ENCODE measurements at places on chromosomes 5 and 9.

DNA sequence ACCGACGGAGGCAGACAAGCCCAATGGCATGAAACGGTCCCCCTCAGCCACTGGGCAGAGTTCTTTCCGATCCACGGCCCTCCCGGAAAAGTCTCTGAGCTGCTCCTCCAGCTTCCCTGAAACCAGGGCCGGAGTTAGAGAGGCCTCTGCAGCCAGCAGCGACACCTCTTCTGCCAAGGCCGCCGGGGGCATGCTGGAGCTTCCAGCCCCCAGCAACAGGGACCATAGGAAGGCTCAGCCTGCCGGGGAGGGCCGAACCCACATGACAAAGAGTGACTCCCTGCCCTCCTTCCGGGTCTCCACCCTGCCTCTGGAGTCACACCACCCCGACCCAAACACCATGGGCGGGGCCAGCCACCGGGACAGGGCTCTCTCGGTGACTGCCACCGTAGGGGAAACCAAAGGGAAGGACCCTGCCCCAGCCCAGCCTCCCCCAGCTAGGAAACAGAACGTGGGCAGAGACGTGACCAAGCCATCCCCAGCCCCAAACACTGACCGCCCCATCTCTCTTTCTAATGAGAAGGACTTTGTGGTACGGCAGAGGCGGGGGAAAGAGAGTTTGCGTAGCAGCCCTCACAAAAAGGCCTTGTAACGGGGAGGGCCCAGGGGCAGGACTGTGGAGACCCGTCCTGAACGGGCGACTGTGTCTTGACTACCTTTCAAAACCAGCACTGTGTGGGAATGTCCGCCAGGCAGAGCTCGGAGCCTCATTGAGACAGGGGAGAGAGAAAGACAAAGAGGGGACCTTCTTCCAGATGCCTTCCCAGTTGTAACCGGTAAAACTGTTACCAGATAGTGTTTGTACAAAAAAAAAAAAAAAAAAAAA is 29.9 kb downstream of the CD180 start:
- DNase-seq = no peak

DNA sequence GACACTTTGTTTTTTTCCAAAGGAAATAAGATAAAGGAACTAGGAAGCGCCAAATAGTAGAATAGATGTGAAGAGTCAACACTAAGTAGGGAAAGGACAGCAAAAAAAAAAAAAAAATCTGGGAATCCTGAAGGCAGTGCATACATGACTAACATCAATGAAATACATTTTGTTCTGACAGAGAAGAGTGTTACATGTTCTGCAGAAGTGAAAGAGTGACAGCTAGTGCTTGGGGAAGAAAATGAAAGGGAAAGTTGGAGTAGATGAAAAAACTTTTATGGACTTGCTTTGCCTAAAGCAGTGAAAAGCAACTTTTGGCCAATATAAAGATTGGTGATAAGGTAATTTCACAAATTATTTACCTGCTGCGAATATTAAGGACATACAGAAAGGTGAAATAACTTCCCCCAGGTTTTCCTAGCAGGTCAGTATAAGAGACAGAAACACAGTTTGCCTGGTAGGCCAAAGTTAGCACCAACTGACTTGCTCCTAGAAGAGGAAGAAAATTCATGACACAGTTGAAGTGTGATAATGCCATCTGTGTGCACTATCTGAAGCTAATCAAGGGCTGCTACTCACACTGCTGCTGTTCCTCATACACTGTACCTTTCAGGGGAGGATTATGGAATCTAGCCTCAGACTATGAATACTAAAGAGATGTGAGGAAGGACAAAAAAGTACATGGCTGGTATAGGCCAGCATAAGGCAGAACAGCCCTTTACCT is 38.6 kb downstream of the RANBP6 start:
- DNase-seq = no peak

DNA sequence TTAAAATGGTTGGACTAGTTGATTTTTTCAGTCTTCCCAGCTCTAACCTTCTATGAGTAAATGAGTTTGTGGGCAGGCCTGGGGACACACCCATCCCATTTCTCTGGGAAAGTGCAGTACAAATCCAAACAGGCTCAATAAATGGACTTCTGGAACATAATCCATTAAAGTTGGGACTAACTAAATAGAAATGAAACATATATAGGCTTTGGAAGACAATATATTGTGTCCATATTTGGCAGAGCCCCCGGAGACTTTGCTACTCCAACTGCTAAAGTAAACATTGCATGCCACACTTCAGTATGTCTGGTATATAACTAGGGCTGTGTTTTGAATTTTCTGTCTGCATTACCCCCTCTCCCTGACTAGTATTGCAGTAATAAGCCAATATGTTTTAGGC is 191.4 kb upstream of the DAB2 start:
- DNase-seq = no peak

DNA sequence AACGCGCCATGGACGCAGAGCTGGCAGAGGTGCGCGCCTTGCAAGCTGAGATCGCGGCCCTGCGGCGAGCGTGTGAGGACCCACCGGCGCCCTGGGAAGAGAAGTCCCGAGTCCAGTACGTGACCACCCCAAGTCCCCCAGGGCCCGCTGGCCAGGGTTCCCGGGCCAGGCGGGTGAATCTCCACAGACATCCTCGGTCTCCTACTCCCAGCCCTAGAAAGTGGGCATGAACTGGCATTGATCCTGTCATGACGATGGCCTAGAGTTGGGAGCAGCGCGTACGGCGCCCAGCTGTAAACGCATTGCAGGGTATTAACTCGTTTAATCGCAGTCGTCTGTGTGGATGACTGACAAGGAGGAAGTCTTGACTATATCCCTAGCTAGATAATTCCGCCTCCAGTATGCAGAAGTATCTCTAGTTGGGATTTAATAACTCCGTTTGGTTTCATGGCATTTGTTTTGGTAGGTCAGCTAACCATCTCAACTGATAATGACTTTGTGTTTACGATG is 293 bp downstream of the CENPP start:
- DNase-seq = no peak

GRCh38 chr5:53970475-53970874 is 339.9 kb downstream of the ARL15 start:
- no peak for DNase-seq

DNA sequence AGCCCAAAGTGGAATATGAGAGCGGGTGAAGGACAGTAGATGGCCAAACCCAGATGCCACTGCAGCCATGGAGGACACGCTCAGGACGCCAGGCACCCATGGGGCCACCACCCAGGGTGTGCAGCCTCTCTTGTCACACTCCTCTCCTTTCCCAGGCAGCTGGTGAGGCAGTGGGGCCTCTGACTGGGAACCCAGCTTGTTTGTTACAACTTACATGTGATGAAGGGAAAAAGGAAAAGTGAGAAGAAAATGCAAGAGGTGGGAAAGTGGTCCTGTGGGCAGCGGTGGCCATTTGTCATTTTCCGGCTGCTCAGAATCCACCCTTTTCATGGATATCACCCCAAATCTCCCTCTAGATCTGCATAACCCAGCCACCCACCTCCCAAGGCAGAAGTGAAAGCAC is 62.7 kb upstream of the UNC5A start:
- peak; percentile 28 for DNase-seq

DNA sequence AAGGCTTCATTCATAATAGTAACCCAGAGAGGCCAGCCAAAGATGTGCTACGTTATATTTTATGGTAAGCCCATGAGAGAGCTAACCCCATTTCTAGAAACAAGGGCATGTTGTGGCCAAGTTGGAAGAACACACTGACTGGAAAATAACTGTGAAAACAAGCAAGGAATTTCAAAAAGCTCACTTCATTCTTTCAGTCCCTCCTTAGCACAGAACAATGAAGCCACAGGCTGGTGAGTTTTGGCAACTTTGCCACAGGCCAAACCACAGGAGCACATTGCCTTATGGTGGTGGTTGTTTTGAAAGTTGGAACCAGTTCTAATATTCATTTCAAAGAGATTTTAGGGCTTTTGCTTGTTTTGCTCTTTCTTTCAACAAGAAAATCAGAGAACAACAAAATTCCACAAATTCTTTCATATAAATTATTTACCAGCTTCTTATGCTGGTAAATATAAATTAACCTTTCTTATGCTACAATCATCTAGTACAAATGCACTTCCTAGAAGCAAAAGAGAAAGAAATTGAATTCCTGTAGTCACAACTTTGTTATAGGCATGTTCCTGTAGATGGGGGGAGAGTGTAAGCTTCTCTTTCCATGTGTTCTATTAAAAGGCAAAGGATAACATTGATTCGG is 225.4 kb upstream of the RFX3 start:
- DNase-seq = no peak

GRCh38 chr5:103896593-103896992 is 334.0 kb upstream of the NUDT12 start:
- no peak for DNase-seq

DNA sequence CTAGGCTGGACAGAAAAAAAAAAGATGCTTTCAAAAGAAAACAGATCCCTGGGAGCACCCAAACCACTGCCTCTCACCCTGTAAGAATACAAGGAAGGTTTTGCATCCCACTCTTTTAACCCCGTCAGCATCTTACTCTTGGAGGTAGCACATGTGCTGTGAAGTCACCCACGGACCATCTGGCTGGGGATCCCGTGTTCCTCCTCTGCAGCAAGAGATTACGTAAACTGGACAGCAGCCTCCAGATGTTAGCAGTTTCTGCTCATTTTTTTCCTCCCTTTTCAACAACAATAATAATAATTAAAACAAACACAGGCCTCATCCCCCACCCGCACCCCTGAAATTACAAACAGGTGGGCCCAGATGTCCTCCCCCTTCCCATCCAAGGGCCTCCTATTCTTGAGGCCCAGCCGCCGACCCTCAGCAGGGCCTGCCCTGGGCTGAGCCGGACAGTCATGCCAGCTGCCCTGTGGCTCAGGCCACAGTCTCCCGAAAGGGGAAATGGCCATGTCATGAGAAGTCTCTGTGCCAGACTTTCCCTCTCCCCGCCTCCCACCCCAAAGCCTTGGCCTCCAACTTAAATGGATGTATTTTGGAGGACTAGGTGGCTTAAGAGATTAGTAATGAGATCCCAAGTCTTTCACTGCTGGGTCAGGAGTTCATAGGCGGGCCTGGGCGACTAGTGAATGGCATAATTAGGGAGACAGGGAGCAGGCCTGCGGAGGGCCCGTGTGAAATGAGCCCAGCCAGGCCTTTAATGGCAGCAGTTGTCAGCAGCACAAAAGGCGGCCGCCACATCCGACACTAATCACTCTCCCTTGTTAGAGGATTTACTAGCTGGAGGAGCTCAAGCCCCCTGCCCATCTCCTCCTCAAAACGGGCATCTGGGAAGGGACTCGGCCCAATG is 165.1 kb downstream of the PAPPA start:
- DNase-seq = no peak

DNA sequence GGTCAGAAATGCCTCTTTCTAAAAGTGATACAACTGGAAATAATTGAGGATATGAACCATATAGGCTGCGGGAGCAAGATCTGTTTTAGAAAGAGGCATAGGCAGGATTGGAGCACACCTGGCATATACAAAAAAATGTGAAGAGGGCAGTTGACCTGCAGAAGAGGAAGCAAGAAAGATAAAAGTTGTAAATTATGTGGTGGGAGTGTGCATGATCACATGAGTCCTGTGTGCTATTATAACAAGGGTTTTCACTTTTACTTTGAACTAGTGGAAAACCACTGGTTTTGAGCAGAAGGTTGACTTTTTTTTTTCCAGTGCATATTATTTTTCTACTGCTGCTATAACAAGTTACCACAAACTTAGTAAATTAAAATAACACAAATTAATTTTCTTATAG is 489.3 kb downstream of the ANXA1 start:
- no peak for DNase-seq

GRCh38 chr5:173714551-173715428 is 98.3 kb upstream of the BOD1 start:
- no peak for DNase-seq

GRCh38 chr9:112754578-112754977 is 4.0 kb downstream of the SNX30 start:
- no peak for DNase-seq

- DNase-seq = no peak
These were observed 43.4 kb downstream of the PPARGC1B start for GRCh38 chr5:149773291-149774095.

GRCh38 chr9:111961009-111961408 is 64.4 kb downstream of the UGCG start:
- no peak for DNase-seq

DNA sequence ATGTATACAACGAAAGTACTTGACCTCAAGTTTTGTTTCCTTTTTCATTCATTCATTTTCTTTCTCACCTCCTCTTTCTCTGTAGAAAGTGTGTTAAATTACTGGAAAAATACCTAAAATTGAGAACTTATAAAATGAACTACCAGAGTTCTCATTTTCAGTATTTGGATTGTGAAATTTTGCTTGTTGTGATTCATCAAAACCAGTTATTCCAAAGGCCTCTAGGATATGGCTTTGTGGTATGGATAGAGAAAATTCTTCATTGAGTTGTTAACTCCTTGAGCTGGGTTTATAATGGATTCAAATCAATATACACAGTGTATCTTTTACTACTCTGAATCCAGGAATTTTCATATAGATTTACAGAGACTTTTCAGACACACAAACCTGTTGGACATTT is 287.6 kb downstream of the KDM4C start:
- DNase-seq = no peak

DNA sequence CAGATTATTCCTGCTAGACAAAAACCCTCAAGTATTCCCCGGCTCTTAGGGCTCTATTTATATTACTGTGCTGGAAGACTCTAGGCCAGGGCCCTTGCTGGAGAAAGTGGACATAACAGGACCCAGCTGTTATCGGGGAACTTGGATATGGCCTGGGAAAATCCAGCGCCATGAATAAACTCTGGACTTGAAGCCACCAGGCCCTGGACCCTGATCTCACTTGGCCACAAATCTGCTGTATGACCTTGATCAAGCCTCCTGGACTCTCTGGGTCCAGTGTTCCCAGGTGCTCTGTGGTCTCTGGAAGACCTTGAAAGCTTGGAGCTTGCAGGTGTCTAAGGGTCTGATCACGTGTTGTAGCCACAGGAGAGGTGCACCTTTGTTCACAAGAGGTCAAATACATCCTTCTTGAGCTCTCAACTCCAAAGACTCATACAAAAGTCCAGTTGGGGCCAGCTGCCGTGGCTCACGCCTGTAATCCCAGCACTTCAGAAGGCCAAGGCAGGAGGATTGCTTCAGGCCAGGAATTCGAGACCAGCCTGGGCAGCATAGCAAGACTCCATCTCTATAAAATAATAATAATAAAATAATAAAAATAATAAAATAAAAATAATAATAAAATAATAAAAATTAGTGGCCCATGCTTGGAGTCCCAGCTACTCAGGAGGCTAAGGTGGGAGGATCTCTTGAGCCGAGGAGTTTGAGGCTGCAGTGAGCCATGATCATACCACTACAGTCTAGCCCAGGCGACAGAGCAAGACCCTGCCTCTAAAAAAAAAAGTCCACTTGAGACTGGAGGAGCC is 26.5 kb downstream of the COL27A1 start:
- DNase-seq = no peak

DNA sequence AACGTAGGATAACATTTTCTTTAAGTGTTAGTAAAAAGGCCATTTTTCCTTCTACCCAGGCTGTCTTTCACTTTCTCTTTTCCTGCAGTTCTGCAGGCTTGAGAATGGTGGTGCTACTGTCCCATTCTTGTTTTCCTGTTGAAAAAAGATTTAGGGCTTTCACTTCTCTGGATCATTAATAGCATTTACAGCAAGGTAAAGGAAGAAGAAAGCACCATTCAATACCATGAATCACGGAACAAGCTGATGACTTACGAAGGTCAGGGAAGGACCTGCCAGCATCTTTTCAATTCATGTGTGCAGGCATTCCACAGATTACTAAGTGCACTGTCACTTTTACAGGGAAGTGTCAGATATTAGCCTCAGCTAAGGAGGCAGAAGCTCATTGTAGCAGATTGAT is 292.8 kb downstream of the YTHDC2 start:
- DNase-seq = no peak
